GM04503 (cell line): ENCODE measurements at places on chromosomes 11 and 22.

GRCh38 chr11:16881074-16881709, 133.0 kb downstream of the PLEKHA7 start:
- no peak for DNase-seq

GRCh38 chr22:40719599-40719998, 40.3 kb downstream of the MCHR1 start:
- DNase-seq = no peak

- peak; percentile 42 for DNase-seq
Observed at GRCh38 chr11:47616726-47617416, 22.7 kb upstream of the C1QTNF4 start.

DNA sequence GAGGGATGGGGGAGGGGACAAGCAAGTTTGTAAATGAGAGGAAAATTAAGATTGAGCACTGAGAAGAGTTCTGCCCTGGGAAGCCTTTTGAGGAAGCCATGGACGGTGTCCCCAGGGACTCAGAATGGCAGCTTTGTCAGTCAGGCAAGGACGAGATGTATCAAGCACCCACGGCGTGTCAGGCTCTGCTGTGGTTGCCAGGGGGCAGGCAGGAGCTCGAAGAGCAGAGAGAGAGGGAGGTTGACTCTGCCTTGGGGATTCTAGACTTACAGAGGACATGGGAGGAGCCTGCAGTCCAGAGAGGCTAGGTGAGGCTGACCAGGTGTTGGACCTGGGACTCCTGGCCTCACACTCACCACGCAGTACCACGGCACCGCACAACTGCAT, 29.1 kb upstream of the SYT7 start:
- no peak for DNase-seq

- DNase-seq = no peak
Observed at GRCh38 chr11:62669420-62670161, 1.9 kb upstream of the UQCC3 start.

DNA sequence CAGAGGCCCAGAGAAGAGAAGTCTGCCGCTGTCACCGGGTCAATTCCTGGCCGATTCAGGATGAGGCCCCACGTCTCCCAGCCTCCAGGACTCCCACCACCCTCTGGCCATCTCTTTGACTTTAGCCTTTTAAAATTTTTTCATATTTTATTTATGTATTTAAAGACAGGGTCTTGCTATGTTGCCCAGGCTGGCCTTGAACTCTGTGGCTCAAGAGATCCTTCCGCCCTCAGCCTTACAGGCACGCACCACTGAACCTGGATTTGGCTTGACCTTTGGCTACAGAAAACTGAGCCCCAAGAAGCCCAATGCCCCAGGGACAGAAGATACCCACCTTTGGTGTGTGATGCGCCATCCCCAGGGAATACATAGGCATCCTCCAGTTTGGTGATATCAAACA, 3.9 kb downstream of the POLR3H start:
- no peak for DNase-seq

DNA sequence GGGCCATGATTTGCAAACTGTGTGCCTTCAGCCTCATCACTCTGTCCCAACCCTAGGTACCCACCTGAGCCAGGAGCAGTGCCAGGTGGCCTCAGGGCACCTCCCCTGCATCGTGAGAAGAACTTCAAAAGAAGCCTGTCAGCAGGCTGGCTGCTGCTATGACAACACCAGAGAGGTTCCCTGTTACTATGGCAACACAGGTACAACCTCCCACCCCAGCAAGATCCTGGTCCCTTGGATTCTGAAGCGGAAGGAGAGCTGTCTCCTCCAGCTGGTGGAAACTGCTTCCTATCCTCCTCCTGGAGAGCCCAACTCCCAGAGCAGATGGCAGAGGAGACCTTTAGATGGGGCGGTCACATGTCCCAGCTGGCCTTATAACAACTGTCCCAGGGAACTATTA, 2.9 kb downstream of the ZP1 start:
- DNase-seq = no peak

DNA sequence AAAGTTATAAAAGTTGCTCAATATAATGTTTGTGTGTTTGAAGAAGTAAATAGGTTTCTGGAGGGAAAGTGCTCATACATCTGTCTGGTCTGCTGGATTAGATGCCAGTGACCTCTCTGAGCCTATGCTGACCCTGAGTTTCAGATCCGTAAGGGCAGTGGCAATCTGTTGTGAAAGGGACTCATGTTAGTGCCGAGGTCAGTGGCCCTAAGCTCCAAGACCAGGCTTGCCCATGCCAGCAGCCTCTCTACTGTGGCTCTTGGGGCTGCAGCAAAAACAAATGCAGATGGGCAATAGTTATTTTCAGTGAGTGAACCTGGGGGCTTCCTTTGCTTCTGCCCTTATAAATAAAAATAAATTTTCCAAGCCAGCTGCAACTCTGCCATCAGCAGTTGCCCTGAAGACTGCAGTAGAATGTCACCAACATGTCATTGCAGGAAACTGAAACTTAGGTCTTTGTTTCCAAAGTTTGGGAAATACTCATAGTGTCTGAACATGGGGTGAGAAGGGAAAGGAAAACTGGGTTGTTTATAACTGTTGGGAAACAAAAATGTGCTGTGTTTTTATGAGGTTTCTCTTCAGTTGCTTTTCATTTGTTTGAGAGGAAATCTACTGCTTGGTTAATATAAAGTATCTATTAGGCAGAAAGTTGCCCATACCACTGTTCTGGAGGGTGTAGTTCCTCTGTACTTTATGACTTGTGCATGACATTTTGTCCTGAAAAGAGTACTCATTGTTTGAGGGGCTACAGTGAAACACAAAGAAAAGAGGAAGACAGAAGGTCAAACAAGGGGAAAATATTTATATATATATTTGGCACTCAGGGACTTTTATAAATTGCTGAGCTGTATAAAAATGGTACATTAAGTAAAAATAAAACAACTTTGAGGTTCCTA, 9.5 kb upstream of the MS4A4E start:
- no peak for DNase-seq
